ENCODE measurements at places on chromosomes 12 and 14.

- DNase-seq = peak; percentile 68
Observed at GRCh38 chr12:132218915-132219314, 74.7 kb downstream of the NOC4L start.

- no peak for DNase-seq
Observed at GRCh38 chr12:116884871-116885270, 3.6 kb upstream of the HRK start.

- no peak for DNase-seq
Observed at GRCh38 chr12:124381456-124382296, 86.8 kb downstream of the RFLNA start.

GRCh38 chr12:39235990-39236767 lies 206.7 kb downstream of the KIF21A start:
- no peak for DNase-seq

DNA sequence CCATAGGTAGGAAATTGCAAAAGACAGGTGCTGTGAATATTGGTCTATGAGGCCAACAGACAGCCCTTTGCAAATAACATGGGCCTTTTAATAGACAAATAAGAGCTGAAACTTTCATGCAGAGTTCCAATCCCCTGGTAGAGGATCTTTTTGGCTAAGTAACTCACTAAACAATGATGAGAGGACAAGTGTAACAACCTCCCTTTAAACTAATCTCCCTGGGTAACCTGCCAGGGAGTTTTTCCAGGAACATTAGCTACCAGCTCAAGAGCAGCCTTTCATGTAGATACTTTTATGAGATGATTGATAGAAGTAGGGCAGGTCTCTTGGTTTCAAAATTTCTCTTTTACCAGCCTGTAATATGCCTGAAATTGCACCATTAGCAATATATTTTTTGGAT lies 13.8 kb upstream of the CACNA1C start:
- no peak for DNase-seq

DNA sequence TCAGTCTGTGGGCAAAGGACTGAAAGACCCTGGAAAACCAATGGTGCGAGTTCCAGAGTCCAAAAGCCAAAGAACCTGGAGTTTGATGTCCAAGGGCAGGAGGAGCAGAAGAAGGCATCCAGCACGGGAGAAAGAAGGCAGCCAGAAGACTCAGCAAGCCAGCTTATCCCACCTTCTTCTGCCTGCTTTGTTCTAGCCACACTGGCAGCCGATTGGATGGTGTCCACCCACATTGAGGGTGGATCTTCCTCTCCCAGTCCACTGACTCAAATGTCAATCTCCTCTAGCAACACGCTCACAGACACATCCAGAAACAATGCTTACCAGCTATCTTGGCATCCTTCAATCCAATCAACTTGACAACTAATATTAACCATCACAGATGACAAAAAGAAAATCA lies 57.2 kb upstream of the CAPRIN2 start:
- no peak for DNase-seq

GRCh38 chr12:62643486-62643885 lies 176.9 kb downstream of the MON2 start:
- DNase-seq = no peak

- DNase-seq = no peak
Observed at GRCh38 chr12:2372735-2373134, 319.9 kb downstream of the CACNA1C start.

GRCh38 chr12:15037091-15037687 lies 64.3 kb downstream of the PDE6H start:
- DNase-seq = no peak

GRCh38 chr12:5489760-5490406 lies 58.0 kb downstream of the NTF3 start:
- DNase-seq = no peak

DNA sequence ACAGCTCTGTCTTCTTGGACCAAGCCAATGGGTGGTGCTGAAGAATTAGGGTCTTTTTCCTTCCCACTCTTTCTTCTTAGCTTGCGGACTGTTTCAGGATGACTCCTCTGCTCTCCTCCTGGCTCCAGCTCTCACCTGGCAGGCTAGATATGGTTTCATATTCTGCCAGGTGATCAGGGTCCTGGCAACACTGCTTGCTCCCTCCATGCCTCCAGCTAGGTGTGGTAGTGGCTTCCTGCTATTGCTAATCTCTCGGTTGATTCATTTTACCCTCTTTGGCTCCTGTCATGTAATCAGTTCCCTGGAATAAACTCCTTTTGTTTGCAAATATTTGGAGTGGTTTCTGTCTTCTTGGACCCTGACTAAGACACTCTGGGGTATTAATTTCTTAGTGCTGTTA lies 4.3 kb upstream of the GZMH start:
- no peak for DNase-seq

All from neural progenitor cell (in vitro differentiated cells).